ENCODE measurements at places on chromosomes 4 and X.

DNA sequence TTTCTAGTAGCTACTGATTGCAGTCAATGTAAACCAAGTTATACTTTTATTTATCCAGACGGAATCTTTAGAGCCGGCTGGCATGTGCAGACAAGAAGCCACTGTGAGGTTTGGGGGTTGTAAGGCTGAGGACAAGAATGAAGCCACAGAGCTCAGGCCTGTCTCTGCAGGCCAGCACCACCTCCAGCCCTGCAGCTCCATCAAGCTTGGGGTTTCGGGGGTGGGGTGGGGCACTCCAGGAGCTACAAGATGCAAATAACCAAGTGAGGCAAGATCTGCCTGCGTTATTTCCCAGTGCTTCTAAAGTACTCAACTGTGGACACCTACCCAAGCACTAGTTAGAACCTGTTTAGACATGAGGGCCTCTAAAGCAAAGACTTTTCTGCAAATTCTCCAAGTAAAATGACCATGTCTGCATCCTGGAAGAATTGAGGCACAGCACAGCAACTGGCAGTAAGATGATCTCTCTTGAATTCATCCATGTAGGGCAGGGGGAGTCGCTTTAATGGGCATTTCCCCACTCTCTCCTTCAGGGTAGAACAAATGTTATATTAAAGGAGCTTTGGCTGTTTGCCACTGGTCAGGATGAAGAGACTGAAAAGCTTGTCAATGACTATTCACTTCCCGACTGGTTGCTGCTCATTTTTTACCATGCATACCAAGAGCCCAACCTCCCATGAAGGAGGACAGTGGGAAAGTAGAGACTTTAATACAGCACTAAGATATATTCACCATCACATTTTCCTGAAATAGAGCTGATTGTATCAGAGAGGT, 222.5 kb downstream of the MGST2 start:
- no peak for DNase-seq

DNA sequence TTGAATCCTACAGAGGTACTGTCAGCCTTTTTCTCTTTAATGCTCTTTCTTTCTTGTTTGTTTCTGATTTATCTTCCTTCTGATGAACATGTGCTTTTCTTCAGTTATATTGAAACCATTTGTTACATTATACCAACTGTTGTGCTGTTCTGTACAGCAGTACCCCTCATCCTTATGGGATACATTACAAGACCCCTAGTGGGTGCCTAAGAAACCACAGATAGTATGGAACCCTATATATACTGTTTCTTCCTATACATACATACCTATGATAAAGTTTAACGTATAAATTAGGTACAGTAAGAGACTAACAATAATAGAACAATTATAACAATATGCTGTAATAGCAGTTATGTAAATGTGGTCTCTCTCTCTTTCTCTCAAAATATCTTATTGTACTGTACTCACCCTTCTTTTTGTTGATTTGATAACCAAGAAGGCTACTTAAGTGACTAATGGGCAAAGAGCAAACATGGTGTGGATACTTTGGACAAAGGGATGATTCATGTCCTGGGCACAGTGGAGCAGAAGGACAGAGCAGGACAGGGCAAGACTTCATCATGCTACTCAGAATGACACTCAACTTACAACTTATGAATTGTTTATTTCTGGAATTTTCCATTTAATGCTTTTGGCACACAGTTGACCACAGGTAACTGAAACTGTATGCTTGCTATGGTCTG, 10.7 kb upstream of the YIPF7 start:
- no peak for DNase-seq

GRCh38 chr4:144355811-144356757, 215.6 kb upstream of the GYPA start:
- no peak for DNase-seq

DNA sequence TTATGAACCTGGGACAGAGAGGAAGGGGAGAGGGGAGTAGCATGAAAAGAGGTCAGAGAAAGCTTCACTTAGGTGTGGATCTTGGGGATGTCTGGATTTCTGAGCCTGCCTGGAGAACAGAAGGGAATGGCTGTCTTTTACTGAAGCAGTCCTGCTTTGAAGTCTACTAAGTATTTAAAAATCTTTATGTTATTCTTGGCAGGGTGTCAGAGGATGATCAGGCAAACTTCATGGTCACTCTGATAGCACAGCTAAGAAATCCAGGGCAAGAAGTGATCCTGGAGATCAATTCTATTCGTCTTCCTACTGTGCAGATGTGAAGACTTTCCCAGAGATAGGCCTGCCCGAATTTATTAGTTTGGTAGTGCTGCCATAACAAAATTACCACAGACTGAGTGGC, 464.4 kb upstream of the BOD1L1 start:
- no peak for DNase-seq

DNA sequence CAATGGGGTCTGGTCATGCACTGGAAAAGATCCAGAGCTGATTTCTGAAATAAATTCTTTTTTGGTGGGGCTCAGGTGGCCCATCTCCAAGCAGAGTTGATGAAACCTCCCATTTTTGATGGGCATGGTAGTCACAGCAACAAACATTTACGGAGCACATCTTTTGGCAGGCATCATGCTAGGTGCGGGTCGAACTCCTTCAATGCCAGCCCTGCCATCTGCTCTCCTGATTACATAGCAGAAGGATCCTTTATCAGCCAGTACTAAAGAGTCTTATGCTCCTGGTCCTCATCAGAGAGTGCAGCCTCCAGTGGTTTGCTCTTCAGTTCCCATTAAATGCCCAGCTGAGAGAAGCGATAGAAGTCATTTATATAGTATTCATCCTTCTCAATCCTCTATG, 121.7 kb downstream of the GRXCR1 start:
- no peak for DNase-seq

DNA sequence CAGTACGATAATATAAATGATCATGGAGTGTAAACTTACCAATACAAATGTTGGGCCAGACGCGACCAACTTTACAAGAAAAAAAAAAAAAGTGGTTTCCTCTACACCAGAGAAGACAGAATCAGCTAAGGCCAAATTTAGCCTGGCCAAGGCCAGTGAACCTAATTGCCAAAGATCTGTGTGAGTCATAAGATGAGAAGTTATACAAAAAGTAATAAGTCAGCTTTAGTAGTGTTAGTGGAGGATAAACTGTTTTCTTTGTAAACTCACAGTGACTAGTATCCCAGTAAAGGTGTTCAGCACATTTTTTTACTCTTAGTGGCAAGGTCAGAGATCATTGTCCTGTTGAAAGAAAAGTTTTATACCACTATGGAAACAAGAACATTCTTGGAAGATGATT, 531.4 kb upstream of the TECRL start:
- DNase-seq, result no peak

GRCh38 chrX:71210816-71211215, 12.2 kb upstream of the GJB1 start:
- no peak for DNase-seq

DNA sequence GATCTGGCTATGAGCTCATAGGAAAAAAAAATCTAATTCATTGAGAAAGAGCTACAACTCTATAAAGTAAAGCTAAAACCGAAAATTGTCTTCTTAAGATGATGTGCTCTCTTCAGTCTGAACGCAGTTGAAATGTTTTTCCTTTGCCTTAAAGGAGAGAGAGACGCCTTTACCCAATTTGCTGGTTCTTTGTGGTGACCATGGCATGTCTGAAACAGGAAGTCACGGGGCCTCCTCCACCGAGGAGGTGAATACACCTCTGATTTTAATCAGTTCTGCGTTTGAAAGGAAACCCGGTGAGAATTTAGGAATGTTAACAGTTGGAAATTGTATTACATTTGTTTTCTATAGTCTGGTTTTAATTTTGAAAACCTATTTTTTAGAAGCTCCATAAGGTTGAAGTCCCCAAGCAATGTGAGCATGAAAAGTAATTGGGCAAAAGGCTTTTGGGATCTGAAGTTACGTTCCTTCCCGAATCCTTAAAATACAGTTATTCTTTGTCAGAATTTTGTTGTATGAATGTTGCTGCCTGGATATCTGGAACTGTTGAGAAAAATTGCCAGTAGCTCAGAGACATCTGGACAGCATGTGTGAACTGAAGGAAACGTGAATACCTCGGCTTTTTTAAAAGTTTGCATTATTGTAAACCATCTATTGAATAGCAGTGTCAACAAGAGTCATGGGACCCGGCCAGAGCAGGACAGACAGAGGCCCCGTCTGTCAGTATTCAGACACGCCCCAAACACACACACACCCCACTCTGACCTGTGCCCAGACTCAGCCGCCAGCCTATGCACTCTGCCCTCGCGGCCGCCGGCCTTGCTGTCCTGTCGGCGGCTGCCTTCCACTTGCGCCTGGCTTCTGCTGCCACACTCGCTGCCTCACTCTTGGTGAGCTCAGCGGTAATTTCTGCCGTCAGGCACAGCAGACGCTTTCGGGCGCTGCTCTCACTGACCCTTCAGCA, 9.9 kb downstream of the PIGG start:
- no peak for DNase-seq

DNA sequence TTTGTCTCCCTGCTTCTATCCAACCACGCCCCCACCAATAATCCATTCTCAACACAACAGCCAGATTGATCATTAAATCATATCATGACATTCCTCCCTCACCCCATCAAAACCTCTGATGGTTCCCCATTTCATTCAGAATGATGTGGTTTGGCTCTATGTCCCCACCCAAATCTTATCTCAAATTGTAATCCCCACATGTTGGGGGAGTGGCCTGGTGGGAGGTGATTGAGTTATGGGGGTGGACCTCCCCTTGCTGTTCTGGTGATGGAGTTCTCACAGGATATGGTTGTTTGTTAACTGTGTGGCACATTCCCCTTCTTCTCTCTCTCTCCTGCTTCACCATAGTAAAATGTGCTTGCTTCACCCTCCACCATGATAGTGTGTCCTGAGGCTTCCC, 23.3 kb downstream of the TRMT2B start:
- no peak for DNase-seq

- peak; percentile 58 for DNase-seq
Measured at GRCh38 chrX:129833153-129833990, 10.3 kb downstream of the ZDHHC9 start.

DNA sequence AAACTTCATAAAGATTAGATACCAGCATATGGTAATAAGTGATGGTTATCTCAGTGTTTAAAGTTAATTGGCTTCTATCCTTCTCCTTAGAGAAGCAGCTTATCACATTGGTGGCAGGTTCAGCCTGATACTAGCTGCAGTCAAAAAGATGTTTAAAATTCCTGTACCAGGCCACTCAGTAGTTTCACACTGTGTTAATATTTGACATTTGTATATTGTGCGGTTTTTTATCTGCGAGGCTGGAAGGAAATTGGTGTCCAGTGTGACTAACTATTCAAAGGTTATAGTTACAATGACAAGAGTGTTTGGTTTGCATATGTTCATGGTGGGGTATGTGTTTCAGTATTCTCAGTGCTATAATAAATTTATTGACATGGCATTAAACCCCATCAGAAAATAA, 27.5 kb upstream of the TBC1D8B start:
- DNase-seq, result no peak

GRCh38 chr4:135283934-135284333, 1082.3 kb upstream of the PABPC4L start:
- DNase-seq, result no peak

- DNase-seq, result no peak
Measured at GRCh38 chr4:106676173-106676921, 307.8 kb upstream of the GIMD1 start.

DNA sequence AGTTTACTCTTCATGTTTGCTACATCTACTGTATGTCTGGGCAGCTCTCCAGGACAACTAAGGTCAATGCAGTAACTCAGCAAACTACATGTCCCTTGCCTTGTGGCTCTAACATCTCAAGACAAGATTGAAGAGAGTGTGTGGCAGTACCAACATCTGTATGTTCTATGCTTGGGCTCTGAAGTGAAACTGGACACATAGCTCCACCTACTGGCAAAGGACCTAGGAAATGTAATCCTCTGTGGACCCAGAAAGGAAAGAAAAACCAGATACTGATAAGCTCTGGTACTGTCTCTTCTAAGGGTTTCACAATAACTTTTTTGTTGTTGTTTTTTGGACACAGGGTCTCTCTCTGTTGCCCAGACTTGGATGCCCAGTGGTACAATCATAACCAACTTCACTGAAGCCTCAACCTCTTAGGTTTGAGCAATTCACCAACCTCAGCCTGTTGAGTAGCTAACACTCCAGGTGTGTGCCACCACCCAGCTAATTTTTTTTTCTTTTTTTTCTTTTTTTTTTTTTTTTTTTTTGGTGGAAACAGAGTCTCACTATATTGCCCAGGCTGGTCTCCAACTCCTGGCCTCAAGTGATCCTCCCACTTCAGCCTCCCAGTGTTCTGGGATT, 64.1 kb downstream of the QDPR start:
- DNase-seq, result peak; percentile 61

- DNase-seq, result no peak
Measured at GRCh38 chrX:130245441-130245840, 23.3 kb downstream of the ZNF280C start.

DNA sequence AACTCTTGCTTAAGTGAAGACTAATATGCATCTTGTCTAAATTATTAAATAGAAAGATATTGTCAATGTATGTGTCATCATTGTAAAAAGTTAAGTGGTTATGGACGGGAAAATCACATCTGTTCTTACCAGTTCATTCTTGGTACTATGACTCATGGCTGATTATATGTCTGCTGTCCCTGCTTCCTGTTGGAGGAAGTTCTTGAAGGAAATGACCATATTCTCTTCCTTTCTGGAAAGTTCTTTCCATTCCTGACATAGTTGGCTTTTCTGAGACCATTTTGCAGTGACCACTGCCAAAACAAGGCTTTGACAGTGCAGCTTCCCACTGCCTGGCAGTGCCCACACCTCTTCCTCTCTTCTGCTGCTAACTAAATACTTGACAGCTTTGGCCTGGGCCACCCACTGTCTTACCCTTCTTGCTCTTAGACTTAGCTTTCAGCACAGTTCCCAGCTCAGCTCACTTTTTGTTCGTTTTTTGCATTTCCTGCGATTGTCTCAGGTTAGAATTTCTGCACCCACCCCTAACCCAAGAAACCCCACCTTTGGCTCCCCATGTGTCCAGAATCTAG, 13.2 kb upstream of the CLDN24 start:
- DNase-seq, result no peak

- DNase-seq, result no peak
Measured at GRCh38 chrX:132639446-132639845, 150.6 kb upstream of the MBNL3 start.

- DNase-seq, result no peak
Measured at GRCh38 chr4:5661237-5661636, 47.1 kb downstream of the EVC2 start.

DNA sequence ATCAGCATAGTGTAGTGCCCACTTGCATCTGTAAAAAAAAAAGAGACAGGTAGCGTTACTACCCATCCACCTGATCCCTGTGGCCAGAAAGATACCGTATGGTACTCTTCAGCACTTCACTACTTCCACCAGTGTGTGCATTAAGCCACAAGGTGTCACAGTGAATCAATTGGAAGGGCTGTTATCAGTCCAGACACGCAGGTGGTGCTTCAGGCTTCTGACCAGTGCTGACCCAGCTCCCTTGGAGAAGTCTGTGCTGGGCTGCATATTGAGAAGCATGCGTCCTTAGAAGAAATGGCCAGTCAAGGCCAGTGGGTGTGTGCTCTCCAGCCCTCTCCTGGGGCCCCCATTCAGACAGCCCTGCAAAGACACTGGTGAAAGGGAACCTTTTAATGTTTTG, 10.6 kb downstream of the LDB2 start:
- no peak for DNase-seq
